ENCODE measurements at places on chromosomes 3 and 15. TPM values are rescaled to one million over a fixed set of nuclear protein-coding genes. Genes with fewer than 3 reads are reported as not detected.

GRCh38 chr3:15171096-15171495, 35.0 kb upstream of the CAPN7 start:
- H3K4me3 ChIP-seq, result no peak overlapping the region
- H3K27me3 ChIP-seq, result peaks cover 4% of the 10 kb centered on the region
- H3K4me1 ChIP-seq, result no peaks in the 10 kb centered on the region
- H3K27ac ChIP-seq, result no peak overlapping the region
- DNase-seq, result no peak

- no peaks in the 10 kb centered on the region for H3K36me3 ChIP-seq
- H3K4me3 ChIP-seq, result no peak overlapping the region
- no peaks in the 10 kb centered on the region for H3K4me1 ChIP-seq
- no peak overlapping the region for H3K27ac ChIP-seq
- no peak for DNase-seq
Observed at GRCh38 chr3:16011376-16011775, 163.1 kb upstream of the GALNT15 start.

GRCh38 chr15:36863570-36863969, 236.8 kb downstream of the MEIS2 start:
- H3K36me3 ChIP-seq, result no peaks in the 10 kb centered on the region
- no peak for DNase-seq
- no peak overlapping the region for H3K27ac ChIP-seq
- no peak overlapping the region for H3K4me3 ChIP-seq
- H3K27me3 ChIP-seq, result no peaks in the 10 kb centered on the region

- H3K4me1 ChIP-seq, result no peaks in the 10 kb centered on the region
- H3K36me3 ChIP-seq, result no peaks in the 10 kb centered on the region
- H3K27me3 ChIP-seq, result no peaks in the 10 kb centered on the region
- no peak for DNase-seq
- H3K4me3 ChIP-seq, result no peak overlapping the region
- no peak overlapping the region for H3K27ac ChIP-seq
Observed at GRCh38 chr3:21464746-21465145, 286.3 kb downstream of the ZNF385D start.

DNA sequence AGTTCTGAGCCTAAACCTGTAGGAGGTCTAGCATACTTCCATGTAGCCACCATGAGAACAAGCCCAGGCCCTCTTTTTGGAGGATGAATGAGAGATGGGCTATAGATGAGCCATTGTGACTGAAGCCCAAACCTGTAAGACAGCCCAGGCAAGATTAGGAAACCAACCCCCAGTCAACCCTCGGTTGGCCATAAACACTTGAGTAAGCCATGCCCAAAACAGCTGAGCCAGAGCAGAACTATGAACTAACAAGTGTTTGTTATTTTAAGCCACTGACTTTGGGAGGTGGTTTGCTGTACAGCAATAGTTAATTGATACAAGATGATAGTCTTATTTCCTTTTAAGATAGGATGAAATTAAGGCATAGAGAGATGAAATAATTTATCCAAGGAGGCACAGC, 12.4 kb upstream of the CPNE4 start:
- H3K4me3 ChIP-seq, result no peak overlapping the region
- H3K4me1 ChIP-seq, result no peaks in the 10 kb centered on the region
- H3K36me3 ChIP-seq, result no peaks in the 10 kb centered on the region
- no peaks in the 10 kb centered on the region for H3K27me3 ChIP-seq
- no peak for DNase-seq

DNA sequence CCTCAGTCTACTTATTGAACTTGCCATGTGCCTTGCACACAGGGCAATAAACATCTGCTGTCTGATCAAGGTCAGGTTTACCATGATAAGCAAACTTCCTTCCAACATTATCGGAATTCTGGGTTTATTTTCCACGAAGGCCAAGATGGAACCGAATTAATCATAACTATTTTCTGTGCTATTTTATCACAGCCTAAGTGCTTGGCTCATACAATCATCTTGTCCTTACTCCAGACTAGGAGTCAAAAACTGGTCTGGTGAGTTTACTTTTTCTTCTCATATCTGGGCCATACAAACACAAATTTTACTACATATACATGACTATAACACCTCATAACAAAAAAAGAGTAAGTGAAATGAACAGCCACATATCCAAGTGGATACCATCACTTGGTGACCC, 2.3 kb downstream of the FBN1 start:
- DNase-seq, result no peak
- peak overlapping the region; percentile 61 for H3K4me3 ChIP-seq
- H3K36me3 ChIP-seq, result no peaks in the 10 kb centered on the region
- peaks cover 4% of the 10 kb centered on the region for H3K4me1 ChIP-seq
- no peak overlapping the region for H3K27ac ChIP-seq

- no peak overlapping the region for H3K27ac ChIP-seq
- no peak overlapping the region for H3K4me3 ChIP-seq
- DNase-seq, result no peak
- H3K4me1 ChIP-seq, result no peaks in the 10 kb centered on the region
Observed at GRCh38 chr3:154844863-154845262, 235.3 kb upstream of the MME start.

DNA sequence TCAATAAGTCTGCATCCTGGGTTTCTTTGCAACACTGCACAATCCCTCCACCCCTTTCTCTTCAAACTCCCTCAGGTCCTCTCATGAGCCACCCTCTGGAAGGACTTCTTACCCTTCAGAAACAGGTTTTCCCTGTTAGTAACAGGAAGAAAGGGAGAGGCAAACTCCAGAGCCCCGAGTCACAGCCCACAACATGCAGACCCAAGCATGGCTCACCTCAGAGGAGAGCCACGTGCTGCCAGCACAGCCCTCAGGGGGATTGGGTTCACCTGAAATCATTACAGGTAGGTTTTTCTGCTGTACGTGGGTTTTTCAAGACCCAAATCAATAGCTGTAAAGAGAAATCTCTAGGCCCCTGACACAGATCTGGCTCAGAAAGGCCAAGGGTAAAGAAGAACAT, 359.7 kb upstream of the ATP10A start:
- peaks cover 1% of the 10 kb centered on the region for H3K27me3 ChIP-seq
- H3K36me3 ChIP-seq, result no peaks in the 10 kb centered on the region
- no peak overlapping the region for H3K4me3 ChIP-seq

DNA sequence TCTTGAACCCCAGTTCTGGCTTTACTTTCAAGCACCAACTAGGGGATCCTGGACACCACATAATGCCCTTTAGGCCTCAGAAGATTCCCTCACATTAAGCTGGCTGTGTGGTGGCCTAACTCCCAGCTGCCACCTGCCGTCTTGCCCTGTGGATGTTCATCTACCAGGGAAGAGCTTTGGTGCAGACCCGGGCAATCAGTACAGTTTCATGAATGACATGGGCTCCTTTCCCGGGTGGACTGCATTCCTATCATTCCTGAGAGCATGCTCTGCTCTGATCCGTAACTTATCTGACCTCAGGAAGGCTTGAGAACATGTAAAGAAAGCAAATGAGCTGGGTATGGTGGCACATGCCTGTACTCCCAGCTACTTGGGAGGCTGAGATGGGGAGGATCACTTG, 50.0 kb upstream of the GSK3B start:
- H3K4me3 ChIP-seq, result no peak overlapping the region
- peaks cover 1% of the 10 kb centered on the region for H3K4me1 ChIP-seq
- H3K27me3 ChIP-seq, result no peaks in the 10 kb centered on the region

GRCh38 chr3:81868597-81868996, 107.2 kb upstream of the GBE1 start:
- DNase-seq, result no peak
- no peaks in the 10 kb centered on the region for H3K36me3 ChIP-seq
- no peak overlapping the region for H3K4me3 ChIP-seq
- no peak overlapping the region for H3K27ac ChIP-seq
- H3K4me1 ChIP-seq, result no peaks in the 10 kb centered on the region
- no peaks in the 10 kb centered on the region for H3K27me3 ChIP-seq

DNA sequence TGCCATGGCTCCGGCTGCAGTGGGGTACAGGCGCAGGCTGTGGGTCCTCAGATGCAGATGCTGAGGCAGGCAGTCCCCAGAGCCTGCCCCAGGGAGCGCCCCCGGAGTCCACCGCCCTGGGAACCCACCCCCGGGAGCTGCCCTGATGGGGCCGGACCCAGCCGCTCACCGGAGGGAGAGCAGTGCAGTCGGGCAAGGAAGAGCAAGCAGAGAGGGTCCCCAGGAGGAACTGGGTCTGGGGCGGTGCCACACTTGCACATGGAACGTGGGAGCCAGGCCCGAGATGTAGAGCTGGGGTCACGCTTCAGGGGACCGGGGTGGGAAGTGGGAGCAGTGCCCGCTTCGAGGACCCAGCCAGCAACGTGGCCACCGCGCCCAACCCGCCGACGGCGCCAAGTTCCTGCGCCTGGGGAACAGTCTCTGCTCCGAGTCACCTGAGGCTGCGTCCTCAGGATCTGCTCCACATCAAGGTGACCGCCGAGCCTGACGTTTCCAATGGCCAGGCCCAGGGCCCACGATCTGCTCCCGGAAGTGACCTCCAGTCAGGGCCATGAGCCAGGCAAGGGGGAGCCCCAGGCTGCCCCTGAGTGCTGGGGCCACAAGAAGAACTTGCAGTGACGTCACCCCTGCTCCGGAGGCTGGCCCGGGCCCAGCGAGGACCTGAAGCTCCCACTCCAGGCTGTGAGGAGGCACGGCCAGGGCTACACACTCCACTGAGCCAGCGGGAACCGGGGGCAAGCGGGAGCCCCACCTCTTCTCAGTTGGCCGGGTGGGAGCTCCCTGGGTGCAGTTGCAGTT, 27.0 kb upstream of the TFG start:
- no peaks in the 10 kb centered on the region for H3K36me3 ChIP-seq
- H3K27me3 ChIP-seq, result no peaks in the 10 kb centered on the region
- no peak overlapping the region for H3K4me3 ChIP-seq
- no peaks in the 10 kb centered on the region for H3K4me1 ChIP-seq
- H3K27ac ChIP-seq, result no peak overlapping the region
- no peak for DNase-seq

DNA sequence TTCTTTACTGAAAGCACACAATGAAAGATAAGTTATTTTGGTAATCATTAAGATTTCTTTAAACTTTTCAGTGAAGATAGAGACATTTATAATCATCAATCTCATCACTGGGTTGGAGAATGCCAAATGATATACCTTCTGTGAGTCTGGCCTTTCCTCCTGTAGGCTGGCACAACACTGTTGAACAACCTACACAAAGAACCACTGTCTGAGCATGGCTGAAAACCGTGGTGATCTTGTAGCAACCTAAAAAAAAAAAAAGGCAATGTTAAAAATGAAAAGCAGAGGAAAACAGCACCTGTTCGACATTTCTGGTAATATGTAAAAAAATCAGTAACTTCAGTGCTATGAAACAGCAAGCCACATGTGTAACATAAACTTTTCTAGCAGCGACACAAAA, 1.8 kb downstream of the RPS27L start:
- no peak overlapping the region for H3K4me3 ChIP-seq
- H3K4me1 ChIP-seq, result no peaks in the 10 kb centered on the region
- no peaks in the 10 kb centered on the region for H3K36me3 ChIP-seq
- no peak for DNase-seq
- peaks cover 1% of the 10 kb centered on the region for H3K27me3 ChIP-seq
- H3K27ac ChIP-seq, result no peak overlapping the region

DNA sequence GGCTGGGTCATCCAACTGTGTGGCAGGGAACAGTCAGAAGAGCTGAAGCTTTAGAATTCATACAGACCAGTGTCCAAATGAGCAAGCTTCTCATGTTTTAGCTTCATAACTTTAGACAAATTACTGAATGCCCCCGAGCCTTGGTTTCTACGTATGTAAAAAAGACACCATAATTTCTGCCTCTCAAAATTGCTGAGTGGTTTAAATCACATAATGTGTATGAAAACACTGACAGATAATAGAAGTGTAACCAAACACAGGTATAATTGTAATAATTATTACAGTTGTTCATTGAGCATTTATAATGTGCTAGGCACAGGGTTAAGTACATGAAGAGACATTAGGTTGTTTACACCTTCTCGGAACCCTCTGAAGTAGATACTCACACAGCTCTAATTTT, 207.2 kb downstream of the IGSF11 start:
- no peaks in the 10 kb centered on the region for H3K4me1 ChIP-seq
- no peaks in the 10 kb centered on the region for H3K27me3 ChIP-seq
- no peak overlapping the region for H3K27ac ChIP-seq
- no peak for DNase-seq
- H3K36me3 ChIP-seq, result no peaks in the 10 kb centered on the region
- no peak overlapping the region for H3K4me3 ChIP-seq

DNA sequence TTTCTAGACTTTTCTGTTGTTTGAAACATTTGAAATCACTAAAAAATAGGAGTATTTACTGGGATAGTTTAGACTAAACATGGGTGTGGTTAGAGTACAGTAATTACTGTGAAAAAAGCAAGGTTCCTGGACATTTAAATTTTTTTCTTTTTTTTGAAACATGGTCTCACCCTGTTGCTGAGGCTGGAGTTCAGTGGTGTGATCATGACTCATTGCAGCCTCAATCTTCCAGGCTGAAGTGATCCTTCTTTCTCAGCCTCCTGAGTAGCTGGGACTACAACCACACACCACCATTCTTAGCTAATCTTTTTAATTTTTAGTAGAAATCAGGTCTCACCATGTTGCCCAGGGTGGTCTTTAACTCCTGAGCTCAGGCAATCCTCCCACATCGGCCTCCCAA, 20.4 kb upstream of the CELF6 start:
- no peak overlapping the region for H3K27ac ChIP-seq
- no peak for DNase-seq
- H3K4me1 ChIP-seq, result no peaks in the 10 kb centered on the region

DNA sequence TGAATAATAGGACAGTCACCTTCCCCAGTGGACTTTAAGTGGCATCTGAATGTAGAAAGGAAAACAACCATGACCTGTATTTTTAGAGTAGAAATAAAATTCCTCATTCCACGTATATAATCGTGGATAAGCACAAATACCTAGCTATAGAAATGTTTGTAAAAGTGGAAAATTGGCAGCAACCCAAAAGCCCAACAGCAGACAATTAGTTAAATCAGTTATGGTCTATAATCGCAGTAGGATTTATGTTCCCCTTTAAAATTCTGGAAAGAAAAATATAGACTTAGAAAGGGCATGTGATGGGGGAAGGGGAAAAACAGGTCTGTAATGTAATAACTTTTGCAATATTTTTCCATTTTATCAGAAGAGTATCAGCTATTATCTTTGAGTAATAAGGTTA, 241.9 kb upstream of the ST8SIA2 start:
- no peaks in the 10 kb centered on the region for H3K27me3 ChIP-seq
- H3K36me3 ChIP-seq, result peaks cover 7% of the 10 kb centered on the region
- H3K27ac ChIP-seq, result no peak overlapping the region
- no peak overlapping the region for H3K4me3 ChIP-seq
- DNase-seq, result no peak

GRCh38 chr3:10635446-10636076, 130.2 kb upstream of the ATP2B2 start:
- DNase-seq, result no peak
- no peak overlapping the region for H3K4me3 ChIP-seq
- no peaks in the 10 kb centered on the region for H3K4me1 ChIP-seq
- no peak overlapping the region for H3K27ac ChIP-seq

DNA sequence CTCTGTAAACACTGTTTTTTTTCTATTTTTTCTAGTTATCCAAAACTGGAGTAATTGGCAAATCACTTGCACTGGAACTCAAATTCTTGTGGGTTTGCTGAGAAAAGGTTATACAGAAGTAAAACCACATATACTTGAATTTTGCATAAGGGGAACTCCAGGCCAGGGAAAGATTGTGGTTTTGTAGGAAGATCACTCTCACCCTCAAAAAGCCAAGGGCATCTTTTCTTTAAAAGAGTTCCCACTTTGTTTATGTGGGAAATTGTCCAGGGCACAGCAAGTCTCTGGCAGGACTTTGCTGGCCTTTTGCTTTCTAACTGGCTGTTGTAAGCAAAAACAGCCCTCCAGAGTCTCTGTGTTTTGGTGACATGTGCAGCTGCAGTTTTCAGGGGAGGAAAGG, 340.3 kb upstream of the RBMS3 start:
- H3K27me3 ChIP-seq, result no peaks in the 10 kb centered on the region
- peaks cover 2% of the 10 kb centered on the region for H3K4me1 ChIP-seq

Gene PBRM1
- total RNA-seq, result 73.8 TPM

Gene NR1I2
- not detected for total RNA-seq

Gene LMOD3
- total RNA-seq, result not detected

Gene GJD2
- total RNA-seq, result 0.13 TPM

Gene SLITRK3
- total RNA-seq, result 0.24 TPM

Gene CAPN3
- total RNA-seq, result 15.4 TPM

Gene CTXN2
- not detected for total RNA-seq

All from aorta (tissue), 5 donors.